ENCODE measurements at places on chromosomes 5 and 9.

DNA sequence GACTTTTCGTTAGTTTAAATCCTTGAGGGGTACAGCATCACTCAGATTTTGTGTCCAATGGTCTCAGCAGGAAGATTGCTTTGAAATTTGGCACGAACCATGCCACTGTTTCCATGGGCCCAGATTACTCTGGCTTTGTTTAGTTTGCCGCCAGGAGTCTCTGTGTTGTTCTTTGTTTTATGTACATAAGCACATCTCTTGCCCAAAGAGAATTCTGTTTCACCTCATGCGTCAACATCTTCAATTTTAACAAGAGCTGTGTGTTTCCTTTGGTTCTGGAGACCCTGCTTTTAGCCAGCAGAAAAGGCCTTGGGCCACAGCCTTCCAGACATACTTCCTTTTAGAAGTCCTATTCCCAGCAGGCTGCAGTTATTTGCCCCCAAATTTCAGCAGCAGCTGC lies 62.4 kb downstream of the TNPO1 start:
- DNase-seq: no peak

GRCh38 chr9:13268469-13268868 lies 11.0 kb downstream of the MPDZ start:
- DNase-seq: no peak

DNA sequence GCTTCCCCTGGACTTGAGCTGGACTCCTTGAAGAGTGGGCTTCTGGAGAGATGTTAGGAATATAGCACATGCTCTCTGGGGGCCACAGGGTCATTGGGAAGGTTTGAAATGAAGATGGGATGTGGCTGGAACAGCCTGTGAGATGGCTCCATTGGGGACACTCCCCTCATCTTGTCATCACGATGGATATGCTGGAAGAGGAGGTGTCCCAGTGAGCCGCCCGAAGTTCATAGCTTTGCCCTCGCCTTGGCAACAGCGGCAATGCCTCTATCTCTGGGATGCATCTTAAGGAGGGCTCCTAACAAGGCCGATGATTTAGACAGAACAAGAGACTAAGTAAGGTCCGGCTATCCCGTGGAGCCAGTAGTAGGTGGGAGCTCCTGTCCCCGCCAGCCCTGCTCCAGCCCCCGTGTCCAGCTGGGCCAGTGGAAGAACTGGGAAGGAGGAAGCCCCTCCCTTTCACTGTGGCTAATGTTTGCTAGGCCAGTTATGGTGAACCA lies 23.9 kb downstream of the AMBP start:
- DNase-seq: no peak

DNA sequence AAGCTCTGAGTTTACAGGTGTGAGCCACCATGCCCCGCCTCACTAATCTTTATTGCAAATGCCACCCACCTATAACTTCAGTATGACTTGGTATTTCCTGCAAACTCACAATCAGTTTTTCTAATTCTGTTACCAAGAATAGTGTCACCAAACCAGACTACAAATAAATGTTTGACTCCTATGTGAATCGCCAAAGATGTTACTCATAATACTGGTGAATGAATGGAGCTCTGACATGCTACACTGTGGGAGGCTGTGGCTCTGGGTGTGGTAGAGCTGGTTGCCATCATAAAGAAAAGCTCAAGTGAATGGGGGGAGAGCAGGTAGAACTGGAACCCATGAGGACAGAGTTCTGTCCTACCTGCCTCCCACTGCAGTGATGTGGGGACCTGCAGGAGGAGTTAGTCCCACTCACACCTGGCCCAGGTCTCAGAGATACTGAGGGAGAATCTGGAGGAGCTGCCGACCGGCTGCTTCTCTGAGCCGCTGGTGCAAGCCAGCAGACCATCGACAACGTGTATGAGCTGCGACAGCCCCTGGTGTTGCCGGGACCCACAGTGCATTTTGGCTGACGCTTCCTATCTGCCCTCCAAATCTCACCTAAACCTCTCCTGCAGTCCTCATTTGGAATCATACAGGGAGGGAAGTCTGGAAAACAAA lies 95.7 kb downstream of the ENTREP1 start:
- no peak for DNase-seq

DNA sequence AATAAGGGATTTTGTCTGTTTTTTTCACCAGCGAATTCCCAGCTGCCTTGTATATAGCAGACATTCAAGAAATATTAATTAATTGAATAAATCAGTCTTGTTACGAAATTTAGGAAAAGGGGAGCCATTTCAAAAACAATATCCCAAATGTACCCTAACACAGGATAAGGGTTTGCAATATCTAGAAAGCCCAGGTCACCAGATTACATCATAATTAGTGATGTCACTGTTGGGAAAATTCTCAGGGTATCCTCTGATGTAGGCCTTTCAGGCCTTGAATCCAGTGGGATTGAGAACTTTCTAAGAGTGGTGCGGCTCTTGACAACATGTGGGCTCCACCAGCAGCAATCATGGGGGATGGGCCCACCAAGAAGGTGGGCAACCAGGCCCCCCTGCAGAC lies at the start of gene ACTL7A:
Gene ACTL7A (plus strand): TSS at position 270 of the 400 bp plus-strand sequence. CDS start 57 bp downstream, at position 327.
- no peak for DNase-seq

Measured in fibroblast of lung (primary cell).